Natural killer cell treated with Interleukin-12 subunit alpha and Interleukin-12 subunit beta and Interleukin-15 and Interleukin-18, amount 100 ng/mL, for 72 hours (primary cell): ENCODE measurements at places on chromosomes 1 and 21. TPM values are rescaled to one million over a fixed set of nuclear protein-coding genes. Genes with fewer than 3 reads are reported as not detected.
A peak's percentile ranks its signal among the peaks of the same experiment; 100 is the strongest.

DNA sequence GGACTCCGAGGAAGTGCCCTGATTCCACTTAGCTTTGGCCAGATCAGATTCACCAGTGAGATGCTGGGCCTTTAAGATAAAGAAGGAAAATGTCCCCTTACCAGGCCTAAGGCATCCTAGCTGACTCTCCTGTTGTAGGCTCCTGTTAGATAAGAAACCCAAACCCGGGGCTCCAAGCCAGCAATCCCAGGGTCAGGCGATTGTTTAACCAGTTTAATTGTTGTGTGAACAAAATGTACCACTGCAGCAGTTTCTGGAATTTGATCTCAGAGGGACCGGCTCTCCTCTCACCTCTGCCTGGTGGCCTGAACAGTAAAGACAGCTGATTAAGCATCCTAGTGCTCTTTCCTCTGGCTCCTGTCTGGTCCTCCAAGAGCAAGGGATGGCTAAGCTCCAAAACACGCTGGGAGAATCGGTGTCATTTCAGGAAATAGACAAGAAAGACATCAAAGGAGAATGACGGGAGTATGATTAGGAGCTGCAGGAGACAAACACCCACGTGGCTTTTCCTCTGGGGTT, 9.3 kb upstream of the KLHDC8A start:
- no peak overlapping the region for H3K27ac ChIP-seq
- H3K4me1 ChIP-seq, result no peaks in the 10 kb centered on the region
- H3K27me3 ChIP-seq, result peaks cover 8% of the 10 kb centered on the region

GRCh38 chr1:42322577-42322976, 12.5 kb downstream of the FOXJ3 start:
- peaks cover 70% of the 10 kb centered on the region for H3K4me1 ChIP-seq
- no peak overlapping the region for H3K27ac ChIP-seq
- peaks cover 4% of the 10 kb centered on the region for H3K36me3 ChIP-seq
- no peak overlapping the region for H3K4me3 ChIP-seq
- no peak for DNase-seq

- no peaks in the 10 kb centered on the region for H3K27me3 ChIP-seq
- peaks cover 7% of the 10 kb centered on the region for H3K4me1 ChIP-seq
- H3K27ac ChIP-seq, result no peak overlapping the region
- no peak for DNase-seq
- no peak overlapping the region for H3K4me3 ChIP-seq
- H3K36me3 ChIP-seq, result peaks cover 11% of the 10 kb centered on the region
These were observed 6.2 kb downstream of the FH start for GRCh38 chr1:241513378-241513777.

GRCh38 chr1:192852001-192852947, 43.4 kb downstream of the RGS2 start:
- no peaks in the 10 kb centered on the region for H3K4me1 ChIP-seq
- H3K27me3 ChIP-seq, result peaks cover 37% of the 10 kb centered on the region
- H3K4me3 ChIP-seq, result no peak overlapping the region
- no peak overlapping the region for H3K27ac ChIP-seq
- no peak for DNase-seq
- no peaks in the 10 kb centered on the region for H3K36me3 ChIP-seq

Gene CELA3B
- total RNA-seq, result not detected

GRCh38 chr1:228902781-228903433, 167.6 kb downstream of the RHOU start:
- no peak overlapping the region for H3K4me3 ChIP-seq
- no peaks in the 10 kb centered on the region for H3K36me3 ChIP-seq
- H3K27me3 ChIP-seq, result peaks cover 3% of the 10 kb centered on the region
- no peak overlapping the region for H3K27ac ChIP-seq
- H3K4me1 ChIP-seq, result no peaks in the 10 kb centered on the region
- DNase-seq, result peak; percentile 16

Gene DCST1
- total RNA-seq, result not detected

GRCh38 chr1:44100183-44100868, 18.3 kb upstream of the KLF17 start:
- H3K27ac ChIP-seq, result no peak overlapping the region
- H3K36me3 ChIP-seq, result no peaks in the 10 kb centered on the region
- H3K27me3 ChIP-seq, result peaks cover 5% of the 10 kb centered on the region
- no peak for DNase-seq

Gene CD1B
- total RNA-seq, result not detected

Gene KRTAP7-1
- total RNA-seq, result not detected

DNA sequence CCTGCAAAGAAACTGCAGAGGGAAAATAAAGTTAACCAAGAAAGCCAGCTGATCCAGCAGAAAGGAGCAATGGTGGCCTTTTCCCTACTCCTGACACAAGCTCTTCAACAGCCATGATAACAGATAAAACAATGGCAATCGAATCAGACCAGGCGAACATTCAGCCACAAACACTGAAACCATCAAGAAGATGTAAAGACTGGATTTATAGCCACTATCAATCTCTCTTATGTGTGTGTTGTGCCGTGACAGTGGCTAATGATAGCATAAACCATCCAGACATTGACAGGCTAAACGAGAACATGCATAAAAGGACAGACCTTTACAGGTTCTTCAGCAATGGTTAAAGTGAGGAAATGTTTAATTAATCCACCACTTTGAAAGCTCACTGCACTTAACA, 78.1 kb upstream of the RAB4A start:
- no peak for DNase-seq
- H3K27me3 ChIP-seq, result peaks cover 12% of the 10 kb centered on the region
- H3K4me3 ChIP-seq, result peak overlapping the region; percentile 8
- H3K27ac ChIP-seq, result peak overlapping the region; percentile 92
- peaks cover 32% of the 10 kb centered on the region for H3K4me1 ChIP-seq

Gene GPR52
- total RNA-seq, result 15.3 TPM

DNA sequence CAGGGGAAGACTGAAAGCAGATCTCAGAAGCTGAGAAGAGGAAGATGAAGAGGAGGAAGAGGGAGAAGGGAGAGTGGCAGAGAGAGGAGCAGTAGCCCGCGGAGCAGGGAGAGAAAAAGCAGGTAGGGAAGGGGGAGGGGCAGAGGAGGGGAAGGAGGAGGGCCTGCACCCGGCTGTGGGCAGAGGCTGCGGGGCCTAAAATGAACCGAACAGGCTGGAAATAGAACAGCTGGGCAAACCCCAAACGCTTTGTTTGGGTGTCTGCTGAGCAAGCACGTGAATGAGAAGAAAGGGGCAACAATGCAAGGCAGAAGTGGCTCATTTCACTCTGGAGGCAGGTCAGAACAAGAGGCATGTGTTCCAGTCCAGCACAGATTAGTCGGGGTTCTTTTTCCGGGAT, 33.5 kb downstream of the KCNC4 start:
- H3K27me3 ChIP-seq, result peaks cover 29% of the 10 kb centered on the region
- no peaks in the 10 kb centered on the region for H3K36me3 ChIP-seq
- H3K4me1 ChIP-seq, result peaks cover 3% of the 10 kb centered on the region
- no peak overlapping the region for H3K27ac ChIP-seq
- no peak overlapping the region for H3K4me3 ChIP-seq

- H3K4me3 ChIP-seq, result no peak overlapping the region
- H3K27ac ChIP-seq, result no peak overlapping the region
- no peak for DNase-seq
- no peaks in the 10 kb centered on the region for H3K27me3 ChIP-seq
- no peaks in the 10 kb centered on the region for H3K36me3 ChIP-seq
These were observed 233.9 kb downstream of the DISC1 start for GRCh38 chr1:231860221-231861088.

DNA sequence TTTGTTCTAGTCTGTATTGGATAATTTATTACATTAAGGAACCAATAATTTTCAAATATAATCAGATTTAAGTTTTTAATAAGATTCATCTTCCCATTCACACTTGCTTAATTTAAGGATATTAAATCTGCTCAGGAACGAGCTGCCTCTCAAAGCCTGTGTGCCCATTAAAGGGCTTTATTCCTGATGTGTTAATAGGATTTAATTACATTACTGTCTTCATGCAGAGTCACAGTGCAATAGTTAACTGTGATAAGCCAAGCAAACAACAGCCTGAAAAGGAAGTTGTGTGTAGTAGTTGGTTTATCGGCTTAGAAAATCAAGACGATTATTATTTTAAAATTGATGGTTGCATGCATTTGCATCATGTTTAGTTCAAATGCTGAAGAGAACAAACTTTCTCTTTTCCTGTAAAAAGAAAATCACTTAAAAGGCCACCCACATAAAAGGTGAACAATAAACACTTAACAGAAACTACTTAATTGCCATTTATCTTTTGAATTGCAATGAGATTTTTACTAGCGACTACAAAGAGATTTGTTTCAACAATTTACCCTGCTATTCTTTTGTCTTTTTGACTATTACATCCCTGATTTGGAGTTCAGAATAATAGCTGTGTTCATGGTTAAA, 174.6 kb downstream of the RWDD3 start:
- H3K27me3 ChIP-seq, result no peaks in the 10 kb centered on the region
- no peak overlapping the region for H3K27ac ChIP-seq
- no peaks in the 10 kb centered on the region for H3K4me1 ChIP-seq
- no peak for DNase-seq
- no peaks in the 10 kb centered on the region for H3K36me3 ChIP-seq
- no peak overlapping the region for H3K4me3 ChIP-seq

DNA sequence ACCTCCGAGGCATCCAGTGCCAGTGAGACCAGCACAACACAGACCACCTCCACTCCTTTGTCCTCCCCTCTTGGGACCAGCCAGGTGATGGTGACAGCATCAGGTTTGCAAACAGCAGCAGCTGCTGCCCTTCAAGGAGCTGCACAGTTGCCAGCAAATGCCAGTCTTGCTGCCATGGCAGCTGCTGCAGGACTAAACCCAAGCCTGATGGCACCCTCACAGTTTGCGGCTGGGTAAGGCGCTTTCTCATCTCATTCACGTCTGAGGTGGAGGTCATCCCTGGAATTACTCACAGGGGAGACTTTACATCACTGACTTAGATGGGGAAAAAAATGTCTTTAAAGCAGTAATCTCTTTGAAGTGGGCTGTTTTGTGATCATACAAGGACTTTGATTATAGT, 106.3 kb downstream of the CD247 start:
- H3K27ac ChIP-seq, result peak overlapping the region; percentile 36
- H3K27me3 ChIP-seq, result no peaks in the 10 kb centered on the region
- peaks cover 23% of the 10 kb centered on the region for H3K4me1 ChIP-seq
- H3K4me3 ChIP-seq, result no peak overlapping the region
- DNase-seq, result no peak

GRCh38 chr1:109630898-109631512, 11.4 kb downstream of the AMPD2 start:
- H3K36me3 ChIP-seq, result no peaks in the 10 kb centered on the region
- H3K27ac ChIP-seq, result no peak overlapping the region
- DNase-seq, result no peak
- no peaks in the 10 kb centered on the region for H3K4me1 ChIP-seq

DNA sequence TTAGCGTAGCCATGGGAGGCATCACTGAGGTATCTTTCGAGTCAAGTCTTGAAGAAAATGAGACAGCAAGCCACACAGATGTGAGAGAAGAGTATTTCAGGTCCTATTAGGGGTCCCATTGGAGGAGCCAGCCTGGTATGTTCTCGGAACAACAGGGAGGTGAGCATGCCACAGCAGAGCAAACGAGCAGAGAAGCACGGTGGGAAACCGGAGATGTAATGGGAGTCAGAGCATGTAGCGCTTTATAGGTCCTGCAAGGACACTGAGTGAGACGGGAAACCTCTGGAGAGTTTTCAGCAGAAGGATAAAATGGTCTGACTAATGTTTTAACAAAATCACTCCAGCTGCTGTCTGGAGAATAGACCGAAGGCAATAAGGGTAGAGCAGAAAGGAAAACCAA, 15.9 kb downstream of the H3-3A start:
- peaks cover 2% of the 10 kb centered on the region for H3K27me3 ChIP-seq
- H3K36me3 ChIP-seq, result no peaks in the 10 kb centered on the region
- no peak overlapping the region for H3K4me3 ChIP-seq
- H3K27ac ChIP-seq, result no peak overlapping the region
- peaks cover 13% of the 10 kb centered on the region for H3K4me1 ChIP-seq

DNA sequence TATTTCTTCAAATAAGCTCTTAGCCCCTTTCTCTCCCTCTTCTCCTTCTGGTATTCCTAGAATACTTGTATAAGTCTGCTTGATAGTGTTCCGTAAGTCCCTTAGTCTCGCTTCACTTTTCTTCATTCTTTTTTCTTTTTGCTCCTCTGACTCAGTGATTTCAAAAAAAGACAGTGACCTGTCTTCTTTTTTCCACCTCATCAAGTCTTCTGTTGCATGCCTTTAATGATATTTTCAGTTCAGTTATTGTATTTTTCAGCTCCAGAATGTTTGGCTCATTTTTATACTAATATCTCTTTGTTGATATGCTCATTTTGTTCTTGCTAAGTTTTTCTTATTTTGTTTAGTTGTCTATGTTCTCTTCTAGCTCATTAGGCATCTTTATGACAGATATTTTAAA, 97.7 kb downstream of the POFUT2 start:
- H3K27ac ChIP-seq, result no peak overlapping the region
- H3K4me1 ChIP-seq, result no peaks in the 10 kb centered on the region
- no peak for DNase-seq
- no peaks in the 10 kb centered on the region for H3K27me3 ChIP-seq
- H3K4me3 ChIP-seq, result no peak overlapping the region
- H3K36me3 ChIP-seq, result peaks cover 61% of the 10 kb centered on the region

DNA sequence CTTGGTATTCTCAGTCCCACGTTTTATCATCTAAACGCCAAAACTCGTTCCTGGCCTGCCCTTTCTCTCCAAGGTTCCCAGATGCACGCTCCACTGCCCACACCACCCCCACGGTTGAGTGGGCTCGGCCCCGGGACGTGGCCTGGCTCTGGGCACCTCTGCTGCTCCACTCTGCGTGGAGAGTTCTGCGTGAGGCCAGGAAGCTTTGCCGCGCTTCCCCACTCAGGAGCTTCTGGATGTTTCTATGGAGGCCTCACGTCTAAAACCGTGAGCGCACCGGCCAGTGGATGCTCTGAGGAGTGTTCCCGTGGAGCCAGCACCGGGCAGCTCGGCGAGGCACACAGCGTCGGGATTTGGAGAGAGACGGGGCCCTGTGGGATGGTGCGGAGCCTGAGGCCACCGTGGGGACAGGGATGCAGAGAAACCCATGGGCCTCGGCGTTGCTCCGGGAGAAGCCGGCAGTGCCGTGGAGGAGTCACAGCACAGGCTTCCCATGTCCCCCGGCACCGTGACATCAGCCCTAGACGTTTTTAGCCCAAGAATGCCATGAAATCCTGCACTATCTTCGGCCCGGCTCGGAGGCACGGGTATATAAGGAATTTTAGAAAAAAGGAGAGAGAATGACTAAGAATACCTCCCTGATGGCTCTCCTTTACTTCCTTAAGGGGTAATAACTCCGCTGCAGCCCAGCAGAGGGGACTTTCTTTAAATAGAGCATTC, 125.9 kb downstream of the PRDM16 start:
- H3K36me3 ChIP-seq, result no peaks in the 10 kb centered on the region
- H3K4me3 ChIP-seq, result no peak overlapping the region
- DNase-seq, result no peak
- no peaks in the 10 kb centered on the region for H3K27me3 ChIP-seq

Gene SPRR1B
- total RNA-seq, result not detected
